ENCODE measurements at places on chromosomes 5 and 9.

DNA sequence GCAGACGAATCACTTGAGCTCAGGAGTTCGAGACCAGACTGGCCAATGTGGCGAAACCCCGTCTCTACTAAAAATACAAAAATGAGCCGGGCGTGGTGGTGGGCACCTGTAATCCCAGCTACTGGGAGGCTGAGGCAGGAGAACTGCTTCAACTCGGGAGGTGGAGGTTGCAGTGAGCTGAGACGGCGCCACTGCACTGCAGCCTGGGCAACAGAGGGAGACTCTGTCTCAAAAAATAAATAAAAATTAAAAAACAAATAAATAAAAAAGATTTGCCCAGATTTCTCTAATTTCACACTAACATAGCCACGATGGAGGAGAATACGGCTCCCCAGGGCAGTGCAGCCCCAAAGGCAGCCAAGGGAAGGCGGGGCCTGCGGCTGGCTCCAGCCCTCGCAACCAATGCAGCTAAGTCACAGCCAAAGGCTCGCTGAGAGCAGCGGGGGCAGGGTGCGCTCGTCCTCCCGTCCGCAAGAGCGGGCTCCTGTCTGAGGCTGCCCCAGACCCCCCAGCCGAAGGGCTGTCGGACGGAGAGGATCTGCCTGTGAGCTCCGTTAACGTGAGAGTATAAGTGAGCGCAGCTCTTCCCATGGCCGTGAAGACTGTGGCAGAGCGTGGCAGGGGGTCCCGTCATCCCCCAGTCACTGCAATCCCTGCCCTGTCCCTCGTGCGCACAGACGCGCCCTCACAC lies 43.5 kb downstream of the SLC12A7 start:
- no peak for DNase-seq

- no peak for DNase-seq
These were observed 186.5 kb downstream of the ERCC6L2 start for GRCh38 chr9:96062031-96062430.

GRCh38 chr5:138753794-138754698 lies 821 bp downstream of the CTNNA1 start:
- peak; percentile 97 for DNase-seq

DNA sequence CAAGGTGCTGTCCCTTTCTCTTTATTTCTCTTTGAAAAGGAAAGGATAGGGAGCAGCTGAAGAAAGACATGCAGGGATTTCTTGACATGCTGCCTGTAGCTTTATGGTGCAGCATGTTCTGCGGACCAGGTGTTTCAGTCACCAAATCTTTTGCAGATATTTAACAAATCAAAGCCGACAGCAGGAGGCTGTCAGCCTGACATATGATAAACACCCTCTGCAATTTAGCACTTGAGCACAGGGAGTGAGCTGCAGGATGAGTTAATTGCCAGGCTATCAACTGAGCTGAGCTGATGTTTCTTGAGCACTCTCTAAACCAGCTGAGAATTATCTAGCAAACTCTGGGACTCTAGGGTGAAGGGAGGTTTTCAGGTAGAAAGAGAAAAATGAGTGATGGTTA lies 212.8 kb upstream of the ATP10B start:
- no peak for DNase-seq

- no peak for DNase-seq
These were observed 62.3 kb downstream of the FOXI1 start for GRCh38 chr5:170168002-170168401.

DNA sequence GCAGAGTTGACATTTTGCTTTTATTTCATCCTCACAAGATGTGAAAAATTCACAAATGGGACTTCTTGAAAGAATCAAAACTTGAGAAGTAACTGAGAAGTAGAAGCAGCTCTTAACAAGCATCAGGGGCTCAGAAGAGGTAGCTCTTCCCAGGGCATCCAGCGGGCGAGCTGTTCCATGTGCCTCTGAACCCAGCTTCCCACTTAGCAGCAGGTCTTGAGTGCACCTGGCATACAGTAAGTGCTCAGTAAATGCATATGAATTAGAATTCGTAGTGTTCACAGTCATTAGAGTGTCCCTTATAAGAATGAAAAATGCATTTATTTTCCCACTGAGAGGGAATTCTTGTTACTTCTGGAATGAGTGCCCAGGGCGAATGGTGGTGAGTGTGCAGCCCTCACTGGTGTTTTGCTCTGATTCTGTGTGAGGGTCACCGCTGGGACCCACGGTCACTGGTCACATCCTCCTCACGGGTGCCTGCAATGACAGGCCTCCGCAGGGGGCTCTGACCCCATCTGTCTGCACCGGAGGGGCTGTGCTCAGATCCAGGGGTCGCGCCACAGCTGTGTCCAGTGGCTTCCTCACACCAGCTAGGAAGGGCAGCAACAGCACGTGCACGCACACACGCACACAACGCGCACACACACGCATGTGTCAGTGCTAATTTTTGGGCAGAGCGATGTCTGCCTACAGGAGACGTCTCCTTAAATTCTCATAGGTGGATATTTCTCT lies 26.9 kb downstream of the EXOC3 start:
- DNase-seq: peak; percentile 17

- no peak for DNase-seq
These were observed 192.9 kb downstream of the RAB3C start for GRCh38 chr5:58775701-58776262.

- no peak for DNase-seq
These were observed 56.5 kb upstream of the COL5A1 start for GRCh38 chr9:134585021-134585561.

DNA sequence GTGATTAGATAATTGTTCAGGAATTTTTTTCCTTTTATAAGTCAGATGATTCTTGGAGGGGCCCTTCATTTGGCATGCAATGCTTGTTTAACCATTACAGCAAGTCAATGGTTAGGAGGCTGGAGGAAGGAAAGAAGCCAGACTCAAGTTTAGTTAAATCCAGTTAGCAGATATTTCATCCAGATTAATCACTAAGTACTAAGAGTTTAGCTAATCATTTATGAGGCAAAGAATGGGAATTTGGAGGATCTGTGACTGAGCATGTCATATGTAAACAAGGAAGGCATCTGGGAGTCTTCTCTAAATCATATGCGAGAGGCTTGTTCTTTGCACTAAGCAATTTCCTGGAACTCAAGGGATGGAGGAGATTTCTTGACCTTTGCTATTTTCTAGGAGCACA lies 145.3 kb upstream of the SGCD start:
- no peak for DNase-seq

- DNase-seq: no peak
These were observed 184.7 kb downstream of the ROR2 start for GRCh38 chr9:91765296-91765695.

DNA sequence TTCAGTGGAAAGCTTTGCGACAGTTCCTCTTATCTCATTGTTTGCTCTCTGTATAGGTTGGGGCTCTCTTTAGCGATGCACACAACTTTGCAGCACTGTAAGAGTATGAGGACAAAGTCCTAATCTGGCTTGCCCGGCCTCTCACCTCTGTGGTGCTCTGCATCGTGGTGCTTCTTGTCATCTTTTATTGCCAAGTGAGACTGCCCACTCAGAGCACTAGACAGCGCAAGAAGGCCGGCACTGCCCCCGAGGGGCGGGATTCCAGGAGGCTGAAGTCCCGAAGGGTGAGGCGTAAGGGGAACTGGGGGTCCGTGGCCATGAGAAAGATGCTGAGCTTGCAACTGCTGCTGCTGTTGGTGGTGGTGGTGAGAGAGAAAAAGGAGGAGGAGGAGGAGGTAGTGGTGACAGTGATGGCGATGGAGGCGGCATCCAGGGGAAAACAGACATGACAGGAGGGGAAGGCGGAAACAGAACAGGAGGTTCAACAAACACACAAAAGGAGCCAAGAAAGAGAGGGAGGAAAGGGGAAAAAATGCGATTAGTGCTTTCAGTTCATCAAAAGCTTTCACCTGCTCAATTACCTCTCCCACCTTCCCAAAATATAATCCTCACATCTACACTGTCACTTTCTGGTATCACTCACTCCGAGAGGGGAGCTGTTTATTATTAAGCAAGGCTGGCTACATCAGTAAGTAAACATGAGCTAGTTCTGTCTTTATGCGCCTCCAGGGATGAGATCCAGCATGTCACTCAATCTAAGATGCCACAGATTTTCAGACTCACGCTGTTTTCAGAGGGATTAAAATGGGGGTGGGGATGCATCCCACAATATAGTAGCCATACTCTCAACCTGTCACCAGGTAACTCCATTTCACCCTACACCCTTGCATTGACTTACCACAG lies 55.1 kb downstream of the TLE1 start:
- no peak for DNase-seq

- no peak for DNase-seq
These were observed 194.2 kb downstream of the CDK5RAP2 start for GRCh38 chr9:120385606-120386389.

- DNase-seq: no peak
These were observed 534 bp downstream of the SRFBP1 start for GRCh38 chr5:121962347-121962670.

DNA sequence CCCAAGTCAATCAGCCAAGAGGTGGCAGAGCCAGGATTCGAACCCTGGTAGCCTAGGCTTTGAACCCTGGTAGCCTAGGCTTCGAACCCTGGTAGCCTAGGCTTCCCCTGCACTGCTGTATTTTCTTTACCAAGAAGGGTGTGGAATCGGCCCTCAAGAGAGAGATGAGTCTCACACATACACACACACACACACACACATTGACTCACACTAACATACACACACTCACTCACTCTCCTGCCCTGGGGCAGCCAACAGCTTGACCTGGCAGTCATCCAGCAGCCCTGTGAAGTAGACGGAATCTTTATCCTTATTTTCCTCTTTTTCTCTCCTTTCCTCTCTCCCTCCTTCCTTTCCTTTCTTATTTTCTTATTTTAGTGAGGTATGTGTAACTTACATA lies 55.4 kb upstream of the RPL26L1 start:
- peak; percentile 71 for DNase-seq

DNA sequence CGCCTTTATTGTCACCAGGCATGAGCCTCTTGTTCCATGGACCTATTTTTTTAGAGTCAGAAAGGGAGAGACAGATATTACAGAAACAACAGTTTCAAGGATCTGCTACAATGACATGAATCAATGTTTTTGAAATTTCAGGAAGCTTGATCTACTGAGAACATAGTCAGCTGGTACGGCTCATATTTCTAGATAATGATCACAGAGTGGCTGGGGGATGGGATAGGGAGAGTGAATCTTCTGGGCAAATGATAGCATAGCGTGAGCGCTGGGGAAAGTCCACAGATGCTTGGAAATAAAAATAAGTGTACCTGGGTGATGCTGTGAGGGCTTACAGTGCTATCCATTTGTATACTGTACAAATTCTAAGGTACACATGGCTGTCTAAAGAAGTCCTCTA lies 340.4 kb downstream of the EBF1 start:
- no peak for DNase-seq

GRCh38 chr9:13023498-13023897 lies 248.7 kb downstream of the LURAP1L start:
- DNase-seq: no peak

DNA sequence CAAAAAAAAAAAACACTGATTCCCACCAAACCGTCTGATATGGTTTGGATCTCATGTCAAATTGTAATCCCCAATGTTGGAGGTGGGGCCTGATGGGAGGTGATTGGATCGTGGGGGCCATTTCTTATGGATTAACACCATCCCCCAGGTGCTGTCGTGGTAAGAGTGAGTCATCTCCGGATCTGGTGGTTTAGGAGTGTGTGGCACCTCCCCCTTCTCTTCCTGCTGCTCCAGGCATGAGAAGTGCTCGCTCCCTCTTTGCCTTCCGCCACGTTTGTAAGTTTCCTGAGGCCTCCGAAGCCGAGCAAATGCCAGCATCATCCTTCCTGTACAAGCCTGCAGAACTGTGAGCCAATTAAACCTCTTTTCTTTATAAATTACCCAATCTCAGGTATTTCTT lies 45.2 kb downstream of the HSD17B3 start:
- no peak for DNase-seq

DNA sequence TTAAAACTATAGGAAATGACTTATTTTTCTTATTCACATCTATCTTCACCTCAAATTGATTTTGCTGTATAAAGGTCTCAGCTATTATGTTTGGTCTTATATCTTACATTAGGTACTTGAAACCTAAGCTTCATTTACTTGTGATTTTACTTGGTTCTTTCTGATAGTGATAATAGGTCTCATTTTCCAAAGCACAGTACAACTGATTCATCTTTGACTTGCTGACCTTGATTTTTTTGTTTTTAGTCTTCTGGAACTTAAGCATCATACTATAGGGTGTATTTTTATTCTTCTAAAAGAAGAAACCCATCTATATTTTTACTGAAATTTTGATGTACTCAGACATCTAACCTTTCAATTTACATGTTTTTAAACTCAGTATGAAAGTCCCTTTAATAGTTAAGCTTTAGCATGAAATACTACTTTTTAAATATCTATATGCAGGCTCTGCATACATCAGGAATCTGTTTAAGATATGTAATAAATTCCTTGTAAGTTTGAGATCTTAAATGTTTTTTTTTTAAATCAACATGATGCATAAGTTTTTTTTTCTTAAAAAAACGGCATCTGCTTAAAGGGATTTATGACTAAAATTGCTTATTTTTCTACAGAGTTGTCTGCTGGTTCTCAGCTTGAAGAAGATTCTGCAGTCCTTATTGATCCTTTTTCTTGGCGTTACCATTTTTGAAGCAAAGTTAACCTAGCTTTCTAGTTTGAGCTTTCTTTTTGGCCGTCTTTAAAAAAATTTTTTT lies 13.3 kb downstream of the MATR3 start:
- DNase-seq: no peak

DNA sequence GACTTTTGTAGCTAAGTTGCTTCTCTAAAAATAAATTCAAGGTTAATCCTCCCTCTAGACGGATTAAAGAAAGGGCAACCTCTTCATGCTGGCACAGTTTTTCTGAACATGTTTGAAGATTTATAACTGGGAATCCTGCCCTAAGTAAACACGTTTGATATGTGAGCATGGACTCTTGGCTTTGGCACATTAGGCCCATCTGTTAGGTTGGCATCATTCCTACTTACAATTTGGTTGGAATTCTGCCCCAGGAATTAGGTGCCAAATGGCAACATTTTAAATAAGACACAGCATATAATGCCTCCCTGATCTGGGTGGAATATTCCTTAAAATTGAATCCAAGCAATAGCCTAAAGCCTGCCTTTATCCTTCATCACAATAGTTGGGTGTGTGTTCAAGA lies 372.3 kb upstream of the CDH18 start:
- DNase-seq: no peak

DNA sequence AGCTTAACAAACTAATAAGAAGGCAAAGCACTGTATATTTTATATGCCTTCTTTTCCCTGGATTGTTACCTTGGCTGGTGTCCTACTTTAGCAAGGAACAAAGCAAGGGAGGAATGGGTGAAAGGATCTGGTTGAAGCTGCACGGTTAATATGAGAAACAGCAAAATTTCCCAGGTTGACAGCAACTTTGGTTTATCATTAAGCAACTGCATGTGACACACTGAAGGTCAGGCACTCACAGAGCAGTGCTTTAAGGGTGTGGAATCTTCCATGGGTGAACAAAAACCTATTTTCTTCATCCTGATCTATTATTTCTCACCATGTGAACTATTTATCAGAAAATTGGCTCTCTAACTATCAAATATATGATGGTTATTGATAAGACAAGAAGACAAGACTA lies 109.0 kb upstream of the ATP10B start:
- no peak for DNase-seq

- no peak for DNase-seq
These were observed 5.2 kb upstream of the GRHPR start for GRCh38 chr9:37417252-37417803.

Measured in left cardiac atrium (tissue), 4 donors.